ENCODE measurements at places on chromosomes 2 and 18. TPM values are rescaled to one million over a fixed set of nuclear protein-coding genes. Genes with fewer than 3 reads are reported as not detected.

Gene PTPRN
- not detected for total RNA-seq

Gene FER1L5
- not detected for total RNA-seq

Gene ERICH2
- total RNA-seq, result 2.4 TPM

DNA sequence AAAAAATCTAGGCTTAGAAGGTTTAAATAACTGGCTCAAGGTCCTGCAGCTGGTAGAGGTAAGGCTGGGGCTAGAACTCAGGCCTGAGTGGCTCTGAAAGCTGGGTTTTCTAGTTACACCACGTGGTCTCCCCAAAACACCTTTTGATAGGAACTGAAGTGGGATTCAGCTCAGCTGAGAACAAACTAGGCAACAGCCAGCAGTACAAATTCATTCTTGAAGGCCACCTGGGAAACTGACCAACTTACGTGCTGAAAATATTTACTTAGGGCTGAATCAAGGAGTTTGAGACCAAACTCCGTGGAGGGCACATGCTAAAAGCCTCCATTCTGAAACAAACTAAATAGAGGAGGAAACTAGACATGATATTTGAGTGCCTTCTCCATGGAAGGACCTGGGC lies 67.2 kb downstream of the AOX1 start:
- no peak for DNase-seq

- DNase-seq, result no peak
Measured at GRCh38 chr2:122886479-122887145, 1131.2 kb downstream of the TSN start.

DNA sequence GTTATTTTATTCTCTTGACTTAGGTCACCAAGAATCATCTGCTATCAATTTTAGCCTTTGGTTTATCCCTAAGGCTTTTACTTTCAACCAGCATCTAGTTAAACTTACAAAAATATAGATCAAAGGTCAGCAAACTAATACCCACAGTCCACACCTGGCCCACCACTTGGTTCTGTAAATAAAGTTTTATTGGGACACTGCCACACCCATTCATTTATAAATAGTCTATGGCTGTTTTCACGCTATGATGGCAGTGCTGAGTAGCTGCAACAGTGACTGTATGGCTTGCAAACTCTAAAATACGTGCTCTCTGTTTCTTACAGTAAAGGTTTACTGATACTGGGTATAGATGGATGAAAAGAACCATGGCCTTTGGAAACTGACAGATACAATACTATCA lies 107.0 kb downstream of the MEP1B start:
- no peak for DNase-seq

- no peak for DNase-seq
Measured at GRCh38 chr2:54638774-54639187, 84.7 kb upstream of the EML6 start.

DNA sequence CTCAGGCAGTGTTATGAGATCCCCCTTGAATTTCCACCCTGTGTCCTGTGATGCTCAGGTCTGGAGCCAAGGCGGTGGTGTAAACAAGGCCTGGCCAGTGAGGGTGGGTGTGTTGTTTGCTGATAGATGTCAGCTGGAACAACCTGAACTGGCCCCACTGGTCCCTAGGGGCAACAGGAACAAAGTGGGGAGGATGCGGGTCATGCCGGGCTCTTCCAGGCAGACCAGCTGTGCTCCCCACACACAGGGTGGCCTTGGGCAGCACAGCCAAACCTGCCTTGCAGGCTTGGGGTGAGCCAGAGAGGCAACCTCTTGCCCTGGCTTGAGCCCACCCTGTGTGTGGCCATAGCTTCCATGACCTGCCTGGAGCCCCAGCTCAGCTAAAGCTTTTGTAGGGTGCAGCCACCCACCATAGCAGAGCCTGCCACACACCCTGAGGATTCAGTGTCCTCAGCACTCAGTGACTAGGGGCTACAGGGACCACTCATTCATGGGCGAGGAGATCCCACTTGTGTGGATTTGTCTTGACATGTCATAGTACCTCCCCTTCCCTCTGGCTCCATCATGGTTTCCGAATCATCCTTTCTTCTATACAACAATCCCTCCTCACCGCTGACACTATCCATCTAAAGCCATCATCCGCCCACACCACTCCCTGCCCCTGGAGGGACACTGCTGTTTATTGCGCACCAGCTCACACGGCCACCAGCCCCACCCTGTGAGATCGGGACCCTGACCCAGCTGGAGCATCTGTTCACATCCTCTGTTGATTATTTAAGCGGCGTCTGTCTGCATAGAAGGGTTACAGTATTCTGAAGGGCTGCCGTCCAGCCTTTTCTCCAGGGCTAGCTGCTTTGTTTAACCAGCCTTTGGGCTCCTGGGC lies 268.8 kb downstream of the CYP26B1 start:
- DNase-seq, result no peak

- no peak for DNase-seq
Measured at GRCh38 chr2:127044165-127044718, 62.7 kb downstream of the BIN1 start.

DNA sequence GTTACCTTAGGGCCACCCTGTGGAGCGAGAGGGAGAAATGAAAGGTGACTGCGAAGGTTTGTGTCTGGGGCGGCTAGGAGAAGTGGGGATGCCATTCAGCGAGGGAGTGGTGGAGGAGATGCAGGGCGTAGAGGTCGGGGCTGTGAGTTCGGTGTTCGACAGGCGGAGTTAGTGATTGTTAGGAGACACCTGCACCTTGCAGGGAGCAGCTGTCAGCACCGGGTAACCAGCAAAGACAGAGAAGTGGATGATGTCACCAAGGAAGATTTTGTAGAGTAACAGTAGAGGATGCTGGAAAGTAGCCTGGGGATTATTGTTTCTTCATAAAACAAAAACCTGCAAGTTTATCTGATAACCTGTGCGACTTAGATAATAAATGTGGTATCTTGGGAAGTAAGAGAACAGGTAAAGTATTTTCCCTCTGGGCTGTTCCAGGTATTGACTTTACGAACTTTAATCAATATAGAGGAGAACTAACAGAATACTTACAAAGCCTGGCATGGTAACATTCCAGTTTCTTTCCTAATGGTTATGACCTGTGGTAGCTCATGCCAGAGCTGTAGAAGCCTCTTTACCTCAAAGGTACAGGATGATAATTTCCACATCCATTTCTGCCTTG lies 63.8 kb downstream of the SPTBN1 start:
- DNase-seq, result no peak

- DNase-seq, result no peak
Measured at GRCh38 chr18:61031626-61032025, 301.6 kb upstream of the CDH20 start.

- no peak for DNase-seq
Measured at GRCh38 chr2:196275646-196276352, 104.4 kb upstream of the STK17B start.

- DNase-seq, result no peak
Measured at GRCh38 chr2:88398180-88398579, 54.3 kb downstream of the FOXI3 start.

DNA sequence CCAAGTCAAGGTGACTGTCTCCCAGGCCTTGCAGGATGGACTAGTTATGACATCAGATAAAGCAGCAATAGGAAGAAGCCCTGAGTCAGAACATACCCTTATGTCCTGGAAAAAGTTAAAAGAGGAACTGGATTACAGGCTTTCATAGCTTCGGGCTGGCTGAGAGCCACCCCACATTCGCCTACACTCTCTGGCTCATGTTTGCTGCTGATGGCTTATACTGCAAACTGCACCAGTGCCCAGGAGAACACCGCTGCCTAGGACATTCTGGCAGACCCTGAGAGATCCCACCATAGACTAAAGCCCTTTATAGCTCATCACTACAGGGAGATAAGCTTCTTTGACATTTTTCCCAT lies 20.3 kb downstream of the SLC8A1 start:
- no peak for DNase-seq

GRCh38 chr2:167692936-167693335 lies 554.5 kb downstream of the STK39 start:
- DNase-seq, result no peak

GRCh38 chr2:79235135-79235534 lies 75.6 kb upstream of the REG3A start:
- no peak for DNase-seq

- DNase-seq, result peak; percentile 25
Measured at GRCh38 chr18:63888470-63889190, 1.1 kb downstream of the SERPINB2 start.

Data from Calu3 (cell line).